ENCODE measurements at places on chromosomes 3 and 15.
A peak's percentile ranks its signal among the peaks of the same experiment; 100 is the strongest.

GRCh38 chr3:188046561-188047211 lies 107.3 kb upstream of the LPP start:
- no peak for DNase-seq

DNA sequence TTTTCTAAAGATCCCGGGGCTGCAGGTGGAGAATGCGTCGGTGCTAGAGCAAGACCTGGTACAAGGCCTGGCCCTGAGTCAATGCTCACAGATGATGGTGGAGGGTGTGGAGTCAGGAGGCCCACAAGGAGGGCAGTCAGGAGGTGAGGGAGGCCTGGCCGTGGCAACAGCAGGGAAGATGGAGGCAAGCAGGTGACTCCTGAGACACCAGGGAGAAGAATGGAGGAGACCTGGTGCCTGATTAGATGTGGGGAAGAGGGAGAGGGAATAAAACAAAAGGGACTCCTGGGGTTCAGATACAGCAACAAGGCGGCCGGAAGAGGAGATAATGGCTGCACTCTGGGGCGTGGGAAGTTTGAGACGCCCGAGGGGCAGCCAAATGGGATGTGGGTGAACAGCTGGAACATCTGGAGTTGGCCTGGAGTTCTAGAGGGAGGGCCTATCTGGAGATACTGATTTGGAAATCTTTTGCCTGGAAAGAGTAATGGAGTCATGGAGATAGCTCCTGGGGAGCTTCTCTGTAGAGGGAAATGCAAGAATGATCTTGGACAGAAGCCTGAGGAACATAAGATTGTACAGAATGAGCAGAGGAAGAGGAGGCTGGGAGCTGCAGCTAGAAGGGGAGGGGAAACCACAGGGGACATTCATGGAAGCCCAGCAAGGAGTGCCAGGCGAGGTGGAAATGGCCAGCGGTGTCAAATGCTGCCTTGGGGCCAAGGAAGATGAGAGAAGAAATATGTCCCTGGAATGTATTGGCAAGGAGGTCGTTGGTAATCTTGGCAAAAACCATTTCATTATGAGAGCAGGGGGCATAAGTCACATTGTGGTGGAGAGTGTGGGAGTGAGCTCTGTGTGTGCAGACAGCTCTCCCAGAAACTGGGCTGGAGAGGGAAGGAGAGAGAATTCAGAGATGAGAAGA lies 67.5 kb upstream of the CORO2B start:
- no peak for DNase-seq

DNA sequence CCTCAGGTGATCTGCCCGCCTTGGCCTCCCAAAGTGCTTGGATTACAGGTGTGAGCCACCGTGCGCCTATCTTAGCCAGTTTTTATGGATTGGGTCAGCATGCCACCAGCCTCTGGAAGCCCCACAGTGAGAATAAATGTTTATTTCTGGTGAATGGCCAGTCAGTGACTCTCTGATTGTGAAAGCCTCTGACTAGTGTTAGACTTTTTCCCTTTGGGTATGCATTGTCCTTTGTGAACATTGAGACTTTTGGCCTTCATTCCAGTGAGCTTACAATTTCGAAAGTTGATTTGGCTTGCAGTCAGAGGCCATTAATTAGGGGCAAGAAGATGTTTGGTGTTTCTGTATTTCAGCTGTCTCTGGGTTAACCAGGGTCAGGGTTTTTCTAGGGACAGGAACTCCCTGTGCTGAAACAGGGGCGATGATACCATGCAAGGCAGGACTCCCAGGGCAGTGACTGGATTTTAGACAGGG lies 274.5 kb upstream of the C2CD4B start:
- no peak for DNase-seq

GRCh38 chr3:130379274-130379673 lies 33.8 kb downstream of the COL6A5 start:
- no peak for DNase-seq

DNA sequence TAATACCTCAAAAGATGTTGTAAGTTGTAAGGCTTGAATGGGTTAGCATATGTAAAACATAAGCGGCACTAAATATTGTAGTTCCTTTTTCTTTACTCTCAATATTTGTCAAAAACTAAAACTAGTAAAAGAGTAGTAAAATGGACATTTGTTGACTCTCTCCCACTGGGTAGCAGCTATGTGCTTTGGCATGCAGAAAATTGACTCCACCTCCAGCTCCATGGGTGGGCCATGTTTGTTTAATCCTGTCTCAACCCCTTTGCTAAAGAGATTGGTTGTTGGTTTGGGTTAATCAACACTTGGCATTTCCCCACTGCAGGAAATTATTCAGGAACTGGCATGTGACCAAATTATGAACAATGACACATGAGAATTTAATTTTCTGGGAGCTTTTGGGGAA lies 114.8 kb downstream of the EOMES start:
- DNase-seq: no peak

GRCh38 chr15:77295446-77295845 lies 124.5 kb downstream of the PEAK1 start:
- no peak for DNase-seq

GRCh38 chr3:71415681-71416122 lies 167.8 kb downstream of the FOXP1 start:
- peak; percentile 70 for DNase-seq

DNA sequence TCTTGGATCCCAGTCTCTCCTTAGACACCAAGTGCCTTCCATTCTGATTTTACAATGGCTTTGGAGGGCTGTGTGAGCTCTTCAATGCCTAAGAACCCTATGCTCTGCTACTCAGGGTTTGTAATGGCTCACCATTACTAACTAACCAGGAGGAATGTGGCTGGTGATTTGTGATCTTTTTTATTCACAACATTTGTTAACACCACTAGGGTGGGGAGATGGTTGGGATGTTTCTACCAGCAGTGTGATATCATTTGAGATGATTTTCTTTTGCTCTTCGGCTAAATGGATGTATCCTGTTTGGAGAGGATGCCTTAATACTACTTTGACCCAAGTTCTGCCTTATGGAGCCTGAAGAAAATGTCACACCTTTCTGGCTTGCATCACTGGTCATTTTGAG lies 226.9 kb downstream of the MFSD1 start:
- no peak for DNase-seq

DNA sequence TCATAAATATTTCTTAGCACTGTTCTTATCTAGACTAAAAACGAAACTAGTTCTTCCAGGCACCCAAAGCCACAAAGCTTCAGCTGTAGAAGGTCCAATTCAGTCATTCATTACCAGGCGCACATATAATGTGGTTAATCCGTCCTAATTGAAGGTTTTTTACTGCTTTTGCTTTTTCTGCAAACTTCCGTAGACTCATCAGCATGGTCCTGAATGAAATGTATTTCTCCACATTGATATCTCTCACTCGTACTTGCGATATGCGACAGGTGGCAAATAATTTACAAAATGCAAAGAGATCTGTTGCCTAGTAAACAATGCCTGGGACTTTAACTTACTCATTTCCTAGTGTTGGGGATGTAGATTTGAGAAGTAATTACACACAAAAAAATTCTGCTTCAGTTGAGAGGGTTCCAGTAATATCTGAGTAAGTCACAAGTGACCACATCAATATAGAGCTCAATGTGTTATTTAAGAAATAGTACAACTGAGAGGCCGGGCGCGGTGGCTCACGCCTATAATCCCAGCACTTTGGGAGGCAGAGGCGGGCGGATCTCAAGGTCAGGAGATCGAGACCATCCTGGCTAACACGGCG lies 75.0 kb upstream of the MBNL1 start:
- DNase-seq: peak; percentile 29

GRCh38 chr3:169144731-169145130 lies 518.8 kb downstream of the MECOM start:
- DNase-seq: no peak

DNA sequence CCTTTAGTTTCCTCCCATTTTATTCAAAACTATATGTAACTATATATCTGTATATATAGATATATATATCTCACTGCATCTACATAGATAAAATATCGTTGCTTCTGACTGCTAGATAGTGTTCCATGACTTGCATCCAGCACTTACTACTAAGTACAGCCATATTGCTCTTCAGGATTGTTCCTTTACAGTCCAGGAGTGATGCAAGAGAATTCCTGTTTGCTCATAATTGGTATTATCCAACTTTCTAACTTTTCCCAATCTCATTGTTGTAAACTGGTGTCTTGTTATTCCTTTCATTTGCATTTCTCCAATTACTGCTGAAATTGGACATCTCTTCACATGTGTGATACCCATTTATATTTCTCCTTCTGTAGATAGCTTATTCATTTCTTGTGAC lies 99.8 kb upstream of the STRIT1 start:
- DNase-seq: no peak

GRCh38 chr15:32774022-32774421 lies 56.2 kb downstream of the GREM1 start:
- DNase-seq: no peak

DNA sequence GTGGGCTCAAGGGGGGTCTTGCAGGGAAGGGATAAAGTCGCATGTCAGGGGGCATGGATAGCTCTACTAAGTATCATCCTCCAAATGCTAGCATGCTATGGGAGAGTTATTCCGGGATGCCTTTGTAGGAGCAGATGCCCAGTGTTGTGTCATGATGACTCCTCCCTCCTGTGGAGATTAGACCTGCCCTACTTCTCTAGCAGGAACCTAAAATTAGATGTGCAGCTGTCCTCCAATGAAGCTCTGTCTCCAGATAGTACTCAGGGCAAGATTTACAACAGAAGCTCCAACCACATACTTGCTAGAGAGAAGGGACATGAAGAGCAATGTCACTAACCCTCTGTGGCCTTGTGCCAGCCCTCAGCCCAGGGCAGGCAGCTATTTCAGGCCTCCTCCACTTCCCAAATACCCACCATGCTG lies 82.5 kb downstream of the AGBL1 start:
- no peak for DNase-seq

All from CD4-positive, alpha-beta T cell treated with Interleukin-4 for 1 hour (primary cell).